NCI-H460 (cell line): ENCODE measurements at places on chromosomes 13 and 19. TPM values are rescaled to one million over a fixed set of nuclear protein-coding genes. Genes with fewer than 3 reads are reported as not detected.

- DNase-seq = peak; percentile 8
Measured at GRCh38 chr19:13463296-13463695, 43.0 kb downstream of the CACNA1A start.

DNA sequence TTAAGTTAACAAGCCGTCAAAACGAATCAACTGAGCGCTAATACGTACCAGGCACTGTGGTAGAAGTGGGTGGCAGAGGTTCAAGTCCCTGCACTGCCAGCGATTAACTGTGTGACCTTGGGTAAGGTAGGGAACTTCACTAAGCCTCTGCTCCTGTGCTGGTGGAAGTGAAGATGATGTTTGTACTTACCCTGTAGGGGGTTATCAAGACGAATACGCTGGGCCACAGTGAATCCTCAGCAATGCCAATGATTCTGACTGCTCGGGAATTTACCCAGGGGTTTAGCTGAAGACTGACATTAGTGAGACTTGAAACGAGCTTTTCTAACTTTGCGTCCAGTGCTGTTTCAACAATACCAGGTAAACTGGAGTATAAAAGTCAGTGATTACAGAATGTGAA lies 305.3 kb downstream of the FGF9 start:
- DNase-seq = no peak

ZNF426 gene
- total RNA-seq = 13.2 and 16.3 TPM in 2 replicates

NRTN gene
- total RNA-seq = 0.32 and 1.0 TPM in 2 replicates

TMEM150B gene
- not detected in 2 replicates for total RNA-seq

DNA sequence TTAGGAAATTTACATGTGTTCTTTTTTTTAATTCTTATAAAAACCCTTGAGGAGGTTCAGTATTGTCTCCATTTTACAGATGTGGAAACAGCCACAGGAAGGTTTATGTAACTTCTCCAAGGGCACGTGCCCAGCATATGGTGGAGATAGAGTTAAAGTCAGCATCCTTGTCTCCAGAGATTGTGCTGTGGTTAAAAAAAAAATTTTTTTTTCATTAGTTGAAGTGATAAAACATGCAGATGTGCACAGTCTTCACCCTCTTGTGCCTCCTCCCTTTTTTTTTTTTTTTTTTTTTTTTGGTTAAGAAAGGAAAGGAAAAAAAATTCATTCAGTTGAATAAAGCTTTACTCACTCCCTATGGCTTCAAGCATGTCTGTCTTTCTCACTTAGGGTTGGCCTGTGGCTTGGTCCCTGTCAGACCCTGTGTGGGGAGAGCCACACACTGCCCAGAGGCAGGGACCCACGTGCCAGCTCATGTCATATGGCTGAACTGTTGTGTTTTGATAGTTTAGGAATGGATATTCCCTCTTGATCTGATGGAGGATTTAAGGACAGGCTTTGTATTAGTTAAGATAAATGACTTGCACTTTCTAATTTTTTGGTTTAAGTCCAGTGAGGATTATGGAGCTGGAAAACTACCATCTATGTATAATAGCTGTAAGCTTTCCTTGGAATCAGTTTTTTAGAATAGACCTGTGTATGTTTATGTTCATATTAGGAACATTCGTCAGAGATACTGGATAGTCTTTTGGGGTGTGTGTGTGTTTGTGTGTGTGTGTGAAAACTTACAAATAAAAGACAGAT lies 19.3 kb downstream of the RNASEH2B start:
- no peak for DNase-seq

NTN5 gene
- total RNA-seq = not detected in 2 replicates

DNA sequence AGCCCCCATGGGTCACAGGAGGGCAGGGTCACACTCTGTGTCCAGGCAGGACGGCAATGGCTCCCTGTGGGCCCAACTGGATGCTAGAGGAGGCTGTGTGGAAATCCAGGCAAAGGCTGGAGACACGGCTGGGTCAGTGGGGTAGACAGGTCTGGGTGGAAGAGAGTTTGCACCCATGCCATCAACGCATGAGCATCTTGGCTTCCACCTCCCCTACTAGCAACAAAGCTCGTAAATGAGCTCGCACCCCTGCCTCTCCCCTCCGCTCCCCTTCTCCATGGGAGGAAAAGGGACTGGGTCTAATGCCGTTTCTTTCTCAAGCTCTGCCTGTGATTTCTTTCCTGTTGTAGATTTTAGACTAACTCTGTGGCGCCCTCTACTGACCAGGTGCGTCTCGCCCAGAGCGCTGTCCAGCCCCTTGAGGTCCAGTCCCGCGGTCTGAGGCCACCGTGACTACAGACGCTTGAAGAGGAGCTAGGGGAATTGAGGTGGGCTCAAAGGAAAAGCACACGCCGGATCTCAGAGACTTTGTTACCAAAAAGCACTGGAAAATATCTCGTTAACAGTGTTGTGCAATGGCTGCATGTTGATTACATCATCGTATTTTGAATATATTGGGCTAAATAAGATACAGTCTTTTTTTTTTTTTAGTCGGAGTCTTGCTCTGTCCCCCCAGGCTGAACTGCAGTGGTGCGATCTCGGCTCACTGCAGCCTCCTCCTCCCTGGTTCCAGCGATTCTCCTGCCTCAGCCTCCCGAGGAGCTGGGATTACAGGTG lies 50.7 kb upstream of the USP29 start:
- no peak for DNase-seq

OR1M1 gene
- not detected in 2 replicates for total RNA-seq

DNA sequence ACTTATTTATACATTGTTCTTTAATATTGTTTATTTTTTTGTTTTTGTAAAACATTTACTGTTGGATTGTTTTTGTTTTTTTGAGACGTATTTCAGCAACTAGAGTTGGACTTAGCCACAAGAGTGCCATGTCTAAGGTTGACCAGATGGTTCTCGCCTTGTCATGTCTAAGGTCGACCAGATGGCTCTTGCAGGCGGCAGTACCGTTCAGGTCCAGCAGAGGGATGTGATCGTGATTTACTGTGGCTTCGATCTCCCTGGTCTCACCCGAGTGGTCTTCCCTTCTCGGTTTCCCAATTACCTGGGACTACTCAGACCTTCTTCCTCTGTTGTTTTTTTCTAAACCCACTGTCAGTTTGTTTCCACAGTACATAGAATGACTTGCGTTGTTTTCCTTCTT lies 1438.6 kb downstream of the UQCRFS1 start:
- DNase-seq = no peak

METTL21C gene
- total RNA-seq = not detected in 2 replicates

DNA sequence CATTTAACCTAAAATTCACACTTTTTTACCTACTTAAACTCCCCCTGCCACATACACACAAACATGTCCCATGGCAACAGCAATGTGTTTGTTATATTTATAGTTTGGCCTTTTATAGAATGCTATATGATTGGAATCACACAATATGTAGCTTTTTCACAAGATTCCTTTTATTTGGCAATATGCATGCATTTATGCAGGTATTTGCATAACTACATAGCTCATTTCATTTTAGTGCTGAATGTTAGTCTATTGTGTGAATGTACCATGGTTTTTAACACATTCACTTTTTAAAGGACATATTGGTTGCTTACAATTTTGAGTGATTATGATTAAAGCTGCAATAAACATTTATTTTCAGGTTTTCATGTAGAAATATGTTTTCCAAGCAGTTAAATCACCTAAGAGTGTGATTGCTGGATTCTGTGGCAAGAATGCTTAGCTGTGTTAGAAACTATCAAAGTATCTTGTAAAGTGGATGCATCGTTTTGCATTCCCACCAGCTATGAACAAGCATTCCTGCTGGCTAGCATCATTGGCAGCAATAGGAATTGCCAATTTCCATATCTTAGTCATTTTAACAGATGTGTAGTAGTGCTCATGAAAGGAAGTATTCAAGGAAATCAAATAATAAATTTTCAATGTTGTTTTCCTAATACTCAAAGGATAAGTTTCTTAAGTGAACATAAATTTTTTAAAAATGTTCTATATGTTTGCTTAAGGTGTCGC lies 557.0 kb downstream of the SLITRK1 start:
- no peak for DNase-seq

DNA sequence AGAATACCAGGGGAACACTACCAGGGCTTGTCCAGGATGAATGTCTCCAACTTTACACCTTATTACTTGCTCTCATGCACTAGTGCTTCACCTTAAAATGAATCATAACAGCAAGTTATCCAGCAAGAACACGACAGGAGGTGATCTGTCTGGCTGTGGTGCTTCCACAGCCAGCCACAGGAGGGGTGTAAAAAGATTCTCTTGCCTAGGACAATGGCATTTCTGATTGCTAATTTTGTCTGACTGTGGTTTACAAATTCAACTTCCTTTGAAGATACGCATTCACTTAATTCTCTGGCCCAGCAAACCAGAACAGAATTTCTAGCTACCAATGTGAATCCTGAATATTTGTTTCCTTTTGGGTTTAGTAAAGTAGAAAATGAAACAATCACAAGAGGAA lies 23.1 kb upstream of the COG3 start:
- DNase-seq = no peak

GRCh38 chr19:976476-976875 lies 7.7 kb upstream of the WDR18 start:
- no peak for DNase-seq
